IPS DF 6.9 (cell line): ENCODE measurements at places on chromosomes 1 and 21.

- peak; percentile 27 for DNase-seq
These were observed 20.6 kb downstream of the ADORA1 start for GRCh38 chr1:203148127-203148526.

DNA sequence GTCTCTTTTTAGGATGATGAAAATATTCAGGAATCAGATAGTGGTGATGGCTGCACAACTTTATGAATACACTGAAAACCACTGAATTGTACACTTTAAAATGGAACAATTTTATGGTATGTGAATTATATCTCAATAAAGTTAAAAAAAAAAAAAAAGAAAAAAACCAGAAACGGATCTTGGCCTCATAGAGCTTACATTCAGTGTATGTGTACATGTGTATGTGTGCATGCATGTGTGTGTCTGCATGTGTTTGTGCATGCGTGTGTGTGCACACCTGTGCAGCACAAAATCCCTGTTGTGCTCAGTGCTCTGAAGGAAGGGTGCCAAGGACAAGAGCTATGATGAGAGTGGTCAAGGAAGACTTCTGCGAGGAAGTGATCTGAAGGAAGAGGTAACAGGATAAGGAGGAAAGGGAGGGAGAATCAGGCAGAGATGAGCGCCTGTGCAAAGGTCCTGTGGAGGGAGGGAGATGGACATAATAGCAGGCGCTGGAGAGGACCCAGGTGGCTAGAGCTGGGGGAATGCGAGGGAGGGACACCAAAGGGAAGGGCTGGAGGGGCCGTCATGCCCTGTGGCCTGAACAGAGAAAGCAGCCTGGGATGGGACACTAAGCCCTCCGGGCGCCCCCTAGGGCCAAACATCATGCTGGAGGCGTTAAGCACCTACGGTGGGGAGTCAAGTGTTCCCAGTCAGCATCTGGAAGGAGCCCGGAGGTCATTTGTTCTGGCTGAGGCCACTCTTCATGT is 25.2 kb downstream of the NKAIN1 start:
- DNase-seq, result no peak

DNA sequence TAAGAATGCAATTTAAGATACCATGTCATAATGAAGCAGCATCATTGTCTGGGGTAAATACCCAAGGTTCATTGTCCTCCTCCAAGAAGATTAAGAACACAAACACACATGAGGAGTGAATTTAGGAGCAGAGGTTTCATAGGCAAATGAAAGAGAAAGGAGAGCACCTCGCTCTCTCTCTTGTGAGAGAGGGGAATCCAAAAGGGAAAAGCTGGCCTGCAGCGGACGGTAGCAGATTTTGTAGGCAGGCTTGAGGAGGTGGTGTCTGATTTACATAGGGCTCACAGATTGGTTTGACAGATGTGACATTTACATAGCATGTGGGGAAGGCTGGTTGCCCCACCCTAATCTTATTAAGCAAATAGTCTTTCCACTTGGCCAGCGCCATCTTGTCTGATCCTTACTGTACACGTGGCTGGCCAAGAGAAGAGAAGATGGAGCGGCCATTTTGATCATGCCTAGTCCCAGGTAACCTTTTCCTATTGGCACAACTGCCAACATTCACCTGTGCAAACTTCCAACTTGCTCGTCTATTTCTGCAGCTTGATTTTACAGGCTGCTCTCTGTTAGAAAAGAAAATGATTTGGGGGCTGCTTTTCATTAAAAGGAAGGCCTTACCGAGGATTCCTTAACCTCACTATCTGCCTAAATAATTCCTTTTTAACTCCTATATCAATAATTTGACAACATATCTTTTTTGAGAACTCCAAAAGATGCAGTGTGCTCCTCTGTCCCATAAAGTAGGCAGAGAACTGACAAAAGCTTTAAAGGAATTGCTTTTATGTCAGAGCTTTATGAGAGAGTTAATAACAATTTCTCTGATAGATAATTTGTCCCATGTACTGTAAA is 16.0 kb upstream of the LRRC7 start:
- no peak for DNase-seq

DNA sequence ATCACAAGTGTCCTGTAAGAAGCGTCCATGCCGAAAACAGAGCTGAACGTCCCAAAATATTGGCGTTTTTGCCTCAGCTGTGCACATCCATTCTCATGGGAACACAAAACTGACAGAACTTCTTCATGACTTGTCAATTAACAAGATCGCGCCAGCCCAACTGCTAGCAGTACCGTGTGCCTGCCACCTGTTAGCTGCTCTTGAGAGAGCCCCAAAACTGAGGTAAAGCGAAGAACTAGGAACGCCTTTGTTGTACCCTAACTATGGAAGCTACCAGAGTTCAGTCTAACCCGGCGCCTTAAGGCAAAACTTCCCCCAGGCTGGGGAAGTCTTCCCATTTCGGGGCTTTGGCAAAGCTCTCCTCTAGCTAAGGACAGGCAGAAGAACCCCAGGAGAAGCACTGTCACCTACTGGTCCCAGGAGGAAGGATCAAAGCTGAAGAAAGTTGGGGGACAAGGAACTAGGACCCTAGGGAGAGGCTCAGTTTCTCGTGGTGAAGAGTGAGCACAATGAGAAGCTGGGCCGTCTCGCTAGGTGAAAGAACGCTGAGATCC is 719 bp downstream of the EYA3 start:
- DNase-seq, result no peak

- no peak for DNase-seq
These were observed 4.7 kb downstream of the ACAP3 start for GRCh38 chr1:1302951-1303509.

DNA sequence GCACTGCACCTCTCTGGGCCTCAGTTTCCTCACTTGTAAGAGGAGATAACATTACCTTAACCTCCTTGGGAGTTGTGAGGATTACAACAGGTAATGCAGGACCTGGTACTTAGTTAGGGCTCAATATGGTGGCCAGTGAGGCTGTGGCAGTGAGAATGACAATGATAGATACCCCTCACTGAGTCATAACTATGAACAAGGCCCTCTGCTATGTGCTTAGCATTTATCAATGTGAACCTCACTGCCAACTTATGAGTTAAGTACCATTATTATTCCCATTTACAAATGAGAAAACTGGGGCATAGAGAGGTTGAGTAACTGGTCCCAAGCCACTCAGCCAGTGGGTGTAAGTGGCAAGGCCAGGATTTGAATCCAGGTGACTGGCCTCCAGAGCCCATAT is 64.4 kb downstream of the HMGB4 start:
- DNase-seq, result no peak

DNA sequence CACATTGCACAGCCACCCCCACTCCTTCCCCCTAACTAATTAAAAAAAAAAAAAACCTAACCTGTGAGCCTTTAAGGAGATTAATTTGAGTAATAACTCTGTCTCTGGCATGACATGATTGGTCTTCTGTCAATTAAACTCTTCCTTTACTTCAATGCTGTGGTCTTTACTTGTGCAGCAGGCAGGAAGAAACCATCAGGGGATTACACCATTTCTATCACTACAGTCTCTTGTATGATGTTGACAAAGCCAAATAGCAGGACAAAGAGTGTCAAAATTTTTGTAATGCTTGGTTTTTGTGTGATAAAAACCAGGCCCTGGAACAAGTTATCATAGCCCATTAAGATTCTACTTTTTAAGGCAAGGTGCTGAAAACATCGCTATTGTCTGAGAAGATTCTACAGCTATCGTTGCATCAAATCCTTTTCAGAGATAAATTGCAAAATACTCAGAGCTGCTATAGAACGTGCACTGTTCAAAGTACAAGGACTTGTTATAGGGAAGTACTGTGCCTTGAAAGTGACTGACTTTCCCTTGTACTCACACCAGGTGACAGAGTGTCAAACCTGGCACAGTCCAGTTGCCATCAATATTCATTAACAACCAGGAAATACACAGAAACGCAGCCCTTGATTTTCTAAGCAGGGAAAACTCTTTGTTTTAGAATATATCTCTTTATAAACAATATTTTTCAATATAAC is 37.7 kb downstream of the LHX9 start:
- DNase-seq, result no peak

- DNase-seq, result no peak
These were observed 107.5 kb downstream of the CHRM3 start for GRCh38 chr1:239493811-239494414.

DNA sequence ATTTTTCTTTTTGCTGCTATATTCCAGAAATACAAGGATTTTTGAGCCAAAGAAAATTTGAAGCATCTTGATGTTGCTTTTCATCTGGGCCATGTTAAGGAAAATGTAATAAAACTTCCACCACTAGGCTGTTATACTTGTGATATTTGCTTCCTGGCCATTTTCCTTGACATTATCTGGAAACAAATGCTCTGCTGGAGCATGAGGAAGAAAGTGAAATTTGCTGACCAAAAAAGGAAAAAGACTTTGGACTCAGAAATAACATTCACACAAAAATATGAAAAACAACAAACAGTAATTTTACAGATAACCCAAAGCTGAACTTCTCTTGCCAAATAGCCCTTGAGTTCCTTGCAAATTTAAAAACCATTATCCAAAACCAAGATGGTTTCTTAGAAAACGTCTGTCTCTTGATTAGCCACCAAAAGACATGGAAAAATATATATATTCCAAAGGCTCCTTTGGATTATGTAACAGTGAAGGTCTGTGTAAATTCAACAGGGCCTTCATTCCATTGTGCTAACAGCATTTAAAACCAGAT is 344.5 kb downstream of the LMX1A start:
- no peak for DNase-seq

DNA sequence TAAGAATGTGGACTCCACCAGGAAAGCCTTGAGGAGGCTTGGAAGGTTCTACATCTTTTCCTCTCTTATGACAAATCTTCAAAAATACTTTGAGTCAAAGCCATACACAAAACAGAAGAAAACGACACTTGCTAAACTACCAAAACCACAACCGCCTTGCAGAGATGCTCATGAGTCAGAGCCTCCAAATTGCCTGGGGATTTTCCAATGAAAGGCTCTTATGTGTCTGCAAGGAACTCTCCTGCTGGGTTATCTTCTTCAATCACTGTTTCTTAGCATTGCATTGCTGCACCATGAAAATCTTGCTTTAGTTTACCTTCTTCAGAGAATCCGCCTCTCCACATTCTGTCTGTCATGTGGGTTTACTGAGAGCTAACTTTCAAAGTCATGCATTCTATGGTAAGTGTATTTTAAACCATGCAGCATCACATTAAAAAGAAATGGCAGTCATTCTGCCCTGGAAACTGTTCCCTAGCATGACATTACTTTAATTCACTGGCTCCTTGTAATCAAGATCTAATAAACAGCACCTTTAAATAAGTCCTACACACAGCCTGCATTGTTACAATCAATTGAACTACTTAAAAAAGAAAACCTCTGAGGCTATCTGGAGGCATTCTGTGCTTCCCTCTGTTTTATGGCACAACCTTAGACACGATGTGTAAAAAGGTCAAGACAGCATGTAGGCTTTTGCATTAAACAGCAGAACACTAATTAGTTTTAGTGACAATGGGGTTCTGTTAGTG is 210.0 kb upstream of the FOXD3 start:
- no peak for DNase-seq

- DNase-seq, result no peak
These were observed 190.5 kb downstream of the ZP4 start for GRCh38 chr1:237700181-237700580.

GRCh38 chr1:25608488-25609178 is 8.0 kb upstream of the MAN1C1 start:
- no peak for DNase-seq

DNA sequence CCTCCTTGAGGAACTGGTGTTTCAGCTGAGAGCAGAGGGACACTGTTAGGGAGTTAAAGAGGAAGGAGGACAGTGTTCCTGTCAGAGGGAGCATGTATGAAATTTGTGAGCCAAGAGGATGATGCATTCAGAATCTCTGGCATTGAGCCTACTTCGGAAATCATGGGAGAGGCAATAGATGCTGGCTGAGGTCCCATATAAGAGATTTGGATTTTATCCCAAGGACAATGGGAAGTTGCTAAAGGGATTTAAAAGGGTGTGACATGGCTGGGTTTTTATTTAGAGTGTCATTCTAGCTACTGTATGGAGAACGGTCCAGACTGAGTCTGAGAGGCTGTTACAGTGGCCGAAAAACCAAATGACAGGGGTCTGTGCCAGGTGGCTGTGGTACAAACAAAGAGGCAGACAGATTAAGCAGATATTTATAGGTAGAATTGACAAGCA is 403.2 kb upstream of the B3GALT2 start:
- no peak for DNase-seq

GRCh38 chr1:232943679-232944252 is 6.6 kb upstream of the NTPCR start:
- DNase-seq, result no peak

DNA sequence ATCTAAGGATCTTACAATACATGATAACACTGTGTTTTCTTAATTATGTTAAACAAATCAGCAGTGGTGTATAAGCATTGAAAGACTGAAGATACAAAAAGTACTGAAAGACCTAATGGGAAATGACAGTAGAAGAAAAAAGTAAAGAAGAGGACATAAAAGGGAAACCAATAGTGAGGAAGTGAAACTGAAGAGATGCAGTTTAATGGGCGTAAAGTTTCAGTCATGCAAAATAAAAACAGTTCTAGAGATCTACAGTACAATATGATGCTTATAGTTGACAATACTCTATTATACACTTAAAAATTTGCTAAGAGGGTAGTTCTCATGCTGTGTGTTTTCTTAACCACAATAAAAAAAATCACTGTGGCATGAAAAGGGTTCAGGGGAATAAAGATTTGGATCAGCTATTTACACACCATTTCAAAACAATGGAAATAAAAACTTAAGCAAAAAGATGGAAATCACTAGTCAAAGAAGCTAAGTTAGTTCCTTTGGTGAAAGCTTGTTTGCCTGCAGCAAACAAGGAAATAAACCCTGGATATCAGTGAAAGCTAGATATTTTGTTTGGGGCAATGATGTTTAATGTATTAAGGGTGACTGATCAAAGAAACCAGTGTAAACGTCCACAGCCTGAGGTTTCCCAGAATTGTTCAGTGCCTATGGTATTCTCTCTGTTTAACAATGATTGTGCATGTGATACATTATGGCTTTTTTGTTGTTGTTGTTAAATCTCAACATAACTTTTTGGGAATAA is 1160.8 kb upstream of the ADGRL2 start:
- no peak for DNase-seq

DNA sequence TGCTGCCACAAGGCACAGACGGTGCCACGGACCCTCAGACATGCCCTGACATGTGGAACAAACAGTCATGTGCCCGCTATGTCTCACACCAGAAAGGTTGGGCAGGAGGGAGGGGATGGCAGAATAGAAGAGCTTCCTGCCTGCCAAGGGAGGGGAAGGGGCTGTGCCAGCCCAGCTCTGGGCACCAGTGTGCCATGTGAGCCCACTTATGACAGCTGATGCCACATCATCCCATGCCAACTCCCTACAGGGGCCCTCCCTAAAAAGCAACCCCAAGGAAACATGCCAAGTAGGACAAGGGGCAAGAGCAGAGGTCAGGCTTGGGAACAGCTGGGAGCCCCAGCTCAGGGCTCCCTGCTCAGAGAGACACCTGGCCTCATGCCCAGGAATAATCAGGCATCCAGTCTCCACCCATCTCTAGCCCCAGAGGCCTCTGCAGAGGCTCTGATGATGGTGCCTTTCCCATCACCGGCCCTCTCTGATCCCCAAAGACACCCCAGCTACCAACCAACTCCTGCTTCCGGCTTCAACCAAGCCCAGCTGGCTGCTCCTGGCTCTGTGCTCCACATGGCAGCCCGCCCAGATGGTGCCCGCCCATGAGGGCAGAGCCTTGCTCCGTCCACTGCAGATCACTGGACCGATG is 10.3 kb downstream of the ADGRB2 start:
- DNase-seq, result no peak
